Activated naive CD4-positive, alpha-beta T cell (primary cell): ENCODE measurements at places on chromosomes 6 and 20.

GRCh38 chr20:1299522-1299921, 29.4 kb downstream of the SDCBP2 start:
- no peak for DNase-seq

DNA sequence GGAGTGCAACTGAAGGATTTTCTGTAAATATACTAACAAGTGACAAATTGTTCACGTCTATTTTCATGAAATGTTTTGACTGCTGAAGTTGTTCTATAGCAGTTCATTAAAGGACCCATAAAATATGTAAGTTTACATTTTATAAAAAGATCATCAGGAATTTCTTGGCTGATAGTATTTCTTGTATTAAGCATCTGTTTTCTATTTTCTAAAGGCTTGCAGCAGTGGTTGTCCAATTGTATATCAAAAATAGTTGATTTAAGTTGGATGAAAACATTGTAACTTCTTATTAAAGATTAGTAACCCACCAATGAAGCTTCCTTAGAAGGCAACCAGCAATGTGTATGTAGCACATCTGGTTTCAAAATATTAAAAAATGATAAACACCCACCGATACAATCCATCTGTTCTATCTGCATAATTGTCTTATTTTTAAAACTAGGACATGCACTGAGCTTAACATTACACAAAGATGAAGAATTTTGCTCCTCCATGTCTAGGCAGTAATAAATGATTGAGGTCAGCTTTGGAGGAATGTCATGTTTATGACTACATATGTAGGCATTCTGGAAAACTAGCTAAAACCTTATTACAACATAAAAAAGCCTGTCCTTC, 301.3 kb upstream of the TCF21 start:
- no peak for DNase-seq

DNA sequence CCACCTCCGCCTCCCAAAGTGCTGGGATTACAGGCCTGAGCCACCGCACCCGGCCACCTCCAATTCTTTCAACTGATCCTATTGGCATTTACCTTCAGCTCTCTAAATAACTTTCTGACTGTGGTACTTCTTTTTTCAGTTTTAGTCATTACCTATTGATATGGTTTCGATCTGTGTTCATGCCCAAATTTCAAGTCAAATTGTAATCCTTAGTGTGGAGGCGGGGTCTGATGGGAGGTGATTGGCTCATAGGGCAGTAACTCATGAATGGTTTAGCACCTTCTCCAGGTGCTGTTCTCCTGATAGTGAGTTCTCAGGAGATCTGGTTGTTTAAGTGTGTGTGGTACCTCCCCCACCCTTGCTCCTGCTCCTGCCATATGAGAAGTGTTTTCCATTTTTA, 140.9 kb downstream of the LPA start:
- DNase-seq: no peak

GRCh38 chr6:158387036-158387435, 74.8 kb downstream of the TULP4 start:
- no peak for DNase-seq

- DNase-seq: no peak
Observed at GRCh38 chr6:27280064-27280539, 32.0 kb downstream of the POM121L2 start.

- DNase-seq: no peak
Observed at GRCh38 chr6:141028791-141029280, 1103.9 kb upstream of the GJE1 start.

DNA sequence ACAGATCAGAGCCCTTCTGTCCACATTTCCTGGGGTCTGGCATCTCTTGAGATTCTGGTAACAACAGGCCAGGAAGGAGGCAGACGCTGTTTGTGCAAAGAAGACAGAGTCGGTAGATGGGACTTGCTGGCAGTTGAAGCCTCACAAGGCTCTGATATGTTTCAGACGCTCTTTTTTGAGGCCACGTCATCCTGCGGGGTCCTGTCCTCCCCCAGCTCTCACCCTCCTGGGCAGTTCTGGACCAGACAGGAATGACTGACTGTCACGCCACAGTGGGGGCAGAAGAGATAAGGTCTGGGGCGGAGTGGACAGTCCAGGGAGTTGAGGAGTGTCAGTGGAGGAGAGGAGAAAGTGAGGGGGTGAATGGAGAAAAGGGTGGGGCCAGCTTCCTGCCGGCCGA, 87.1 kb upstream of the SULF2 start:
- no peak for DNase-seq

- DNase-seq: no peak
Observed at GRCh38 chr6:105593805-105594671, 191.2 kb upstream of the PREP start.

DNA sequence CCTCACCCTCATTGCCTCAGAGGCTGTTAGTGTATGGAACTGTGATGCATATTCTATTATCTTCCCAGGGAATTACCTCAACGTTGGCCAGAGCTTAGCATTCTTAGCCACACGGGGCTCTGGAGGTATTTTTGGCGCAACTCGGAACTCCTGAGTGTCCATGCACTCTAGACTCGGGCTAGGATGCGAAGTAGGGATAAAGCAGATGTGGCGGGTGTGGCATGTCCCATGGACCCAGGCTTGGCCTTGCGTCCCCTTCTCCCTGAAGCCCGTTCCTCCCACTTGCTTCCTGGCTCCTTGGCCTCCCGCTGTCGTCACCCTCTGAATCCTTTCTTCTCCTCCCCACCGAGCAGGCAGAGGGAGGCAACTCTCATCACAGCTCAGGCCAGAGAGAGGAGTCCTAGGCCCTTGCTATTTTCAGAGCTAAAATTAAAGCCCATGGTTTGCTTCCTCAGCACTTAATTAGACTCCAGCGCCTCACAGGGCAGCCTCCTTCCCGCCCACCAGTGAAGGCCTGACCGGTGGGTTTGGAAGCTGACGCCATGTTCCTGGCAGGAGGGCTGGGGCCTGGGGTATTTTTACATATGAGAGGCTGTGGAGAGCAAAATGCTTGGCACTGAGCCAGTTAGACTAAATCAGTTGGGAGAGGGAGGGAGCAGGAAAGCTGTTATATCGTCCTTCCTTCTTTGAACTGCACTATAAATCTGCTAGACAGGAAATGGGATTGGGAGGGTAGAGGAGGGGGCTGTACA, 138.7 kb downstream of the FOXO3 start:
- no peak for DNase-seq

DNA sequence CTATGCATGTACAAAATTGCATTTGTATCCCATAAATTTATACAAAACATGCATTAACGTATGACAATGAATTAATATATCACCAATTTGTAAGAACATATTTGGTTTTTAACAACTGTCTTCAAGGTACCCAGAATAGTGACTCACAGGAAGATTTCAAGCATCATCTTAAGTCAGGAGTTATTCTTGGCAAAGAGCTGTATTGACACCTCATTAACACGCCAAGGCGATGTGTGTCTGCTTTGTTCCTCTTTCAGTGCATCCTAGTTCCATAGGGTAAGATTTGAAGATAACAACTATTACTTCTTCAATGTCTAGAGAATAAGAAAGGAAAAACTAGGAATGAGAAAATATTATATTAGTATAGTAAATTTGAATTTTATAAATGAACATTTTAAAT, 35.8 kb upstream of the TPD52L1 start:
- no peak for DNase-seq

- DNase-seq: no peak
Observed at GRCh38 chr6:133740218-133740617, 148.7 kb upstream of the TCF21 start.

- DNase-seq: no peak
Observed at GRCh38 chr6:29005183-29005885, at the start of gene ZNF311. Gene ZNF311 (minus strand): TSS chr6:29005315. CDS start chr6:29003954, 1,361 bp downstream.

- DNase-seq: no peak
Observed at GRCh38 chr6:144378437-144378836, 93.3 kb downstream of the UTRN start.

DNA sequence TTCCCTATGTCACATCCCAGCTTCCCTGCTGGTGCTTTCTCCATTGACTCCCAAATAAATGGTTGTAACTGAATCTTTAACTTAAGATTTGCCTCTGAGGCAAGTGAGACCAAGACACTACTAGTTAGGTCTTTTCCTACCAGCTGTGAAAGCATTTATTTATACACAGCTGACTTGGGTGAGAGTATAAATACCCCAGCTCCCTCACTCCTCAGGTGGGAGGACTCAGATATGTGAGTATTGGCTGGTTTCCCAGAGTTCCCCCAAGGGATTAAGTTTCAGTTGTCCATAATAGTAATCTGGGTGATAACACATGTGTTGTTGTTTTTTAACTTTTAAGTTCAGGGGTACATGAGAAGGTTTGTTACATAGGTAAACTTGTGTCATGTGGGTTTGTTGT, 49.8 kb downstream of the CFAP61 start:
- no peak for DNase-seq

DNA sequence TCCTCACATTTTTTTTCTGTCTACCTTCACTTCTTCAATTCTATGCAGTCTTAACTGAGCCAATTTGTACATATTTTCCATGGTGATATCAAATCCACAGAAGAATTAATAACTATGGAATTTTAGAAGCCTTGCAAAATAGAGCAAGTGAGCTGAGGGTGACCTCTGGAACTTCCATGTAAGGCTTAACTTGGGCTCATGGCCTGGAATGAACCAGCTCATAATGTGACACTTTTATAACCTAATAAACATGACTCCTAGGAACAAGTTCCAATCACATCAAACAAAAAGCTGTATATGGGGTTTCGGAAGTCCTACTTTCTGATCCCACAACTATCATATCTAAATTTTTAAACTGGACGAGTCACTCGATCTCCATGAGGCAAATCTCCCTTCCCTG, 232.4 kb downstream of the FOXA2 start:
- DNase-seq: no peak

GRCh38 chr6:161630674-161631073, 356.8 kb upstream of the AGPAT4 start:
- no peak for DNase-seq

DNA sequence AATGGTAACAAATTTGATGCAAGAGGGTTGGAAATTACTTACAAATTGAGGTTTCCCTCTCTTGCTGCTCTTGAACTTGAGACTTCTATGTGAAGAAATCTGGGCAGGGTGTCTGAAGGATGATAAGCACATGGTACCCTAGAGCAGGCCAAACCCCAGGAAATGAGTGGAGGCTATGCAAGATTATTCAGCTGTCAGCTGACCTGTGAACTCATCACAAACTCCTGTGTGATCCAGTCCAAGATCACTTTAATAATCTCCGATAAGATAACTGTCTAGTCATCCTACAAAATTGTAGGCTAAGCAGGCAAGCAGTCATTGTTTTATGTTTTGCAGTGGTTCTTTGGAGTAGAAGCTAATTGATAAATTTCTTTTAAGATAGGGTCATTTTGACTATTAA, 213.1 kb downstream of the BTBD3 start:
- DNase-seq: no peak

DNA sequence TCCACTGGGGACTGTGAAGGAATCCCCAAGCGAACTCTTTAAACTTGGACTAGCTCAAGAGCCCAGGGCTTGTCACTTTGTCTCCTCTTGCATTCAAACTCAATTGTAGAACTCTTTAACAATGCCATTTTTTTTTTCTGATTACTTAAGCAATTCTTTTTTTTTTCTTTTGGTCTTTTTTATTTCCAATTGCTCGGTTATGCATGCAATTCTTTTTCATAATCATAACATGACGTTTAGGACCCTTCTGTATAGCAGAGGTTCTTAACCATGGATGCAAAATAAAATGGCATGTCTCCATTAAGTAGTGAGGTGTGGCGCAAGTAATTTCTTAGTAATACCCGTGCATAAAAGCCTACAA, 466 bp upstream of the BFSP1 start:
- no peak for DNase-seq

GRCh38 chr6:56625356-56625755, 17.3 kb downstream of the DST start:
- no peak for DNase-seq

GRCh38 chr6:33694977-33695376, 16.5 kb downstream of the UQCC2 start:
- DNase-seq: no peak

- DNase-seq: no peak
Observed at GRCh38 chr6:117506180-117506835, 23.8 kb downstream of the DCBLD1 start.

GRCh38 chr20:18001131-18001921, 32.5 kb downstream of the MGME1 start:
- no peak for DNase-seq

GRCh38 chr6:38144365-38144945, 324.9 kb downstream of the ZFAND3 start:
- DNase-seq: no peak

GRCh38 chr20:44716309-44717106, 1.3 kb downstream of the CCN5 start:
- DNase-seq: no peak
